ENCODE measurements at places on chromosomes 16 and 17.

GRCh38 chr17:38589462-38590114 lies 16.2 kb downstream of the SRCIN1 start:
- DNase-seq = no peak

DNA sequence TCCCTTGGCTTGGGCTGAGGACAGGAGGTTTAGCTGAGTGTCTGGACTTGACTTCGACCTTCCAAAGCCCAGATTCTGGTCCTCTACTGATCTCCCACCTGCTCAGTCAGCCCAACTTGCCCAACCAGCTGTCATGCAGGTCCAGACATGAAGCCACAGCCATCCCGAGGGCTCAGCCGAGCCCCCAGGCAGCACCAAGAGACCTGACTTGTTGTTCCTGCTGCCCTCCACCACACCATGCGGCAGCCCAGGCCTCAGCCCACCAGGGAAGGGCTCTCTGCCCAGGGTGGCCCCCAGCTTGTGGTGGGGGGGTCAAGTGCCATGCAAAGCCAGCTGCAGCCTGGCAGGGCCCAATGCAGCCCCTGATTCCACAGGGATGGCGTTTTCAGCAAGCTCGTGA lies 17.2 kb upstream of the CACNG4 start:
- no peak for DNase-seq

- no peak for DNase-seq
Observed at GRCh38 chr17:63685041-63685440, 14.9 kb downstream of the LIMD2 start.

DNA sequence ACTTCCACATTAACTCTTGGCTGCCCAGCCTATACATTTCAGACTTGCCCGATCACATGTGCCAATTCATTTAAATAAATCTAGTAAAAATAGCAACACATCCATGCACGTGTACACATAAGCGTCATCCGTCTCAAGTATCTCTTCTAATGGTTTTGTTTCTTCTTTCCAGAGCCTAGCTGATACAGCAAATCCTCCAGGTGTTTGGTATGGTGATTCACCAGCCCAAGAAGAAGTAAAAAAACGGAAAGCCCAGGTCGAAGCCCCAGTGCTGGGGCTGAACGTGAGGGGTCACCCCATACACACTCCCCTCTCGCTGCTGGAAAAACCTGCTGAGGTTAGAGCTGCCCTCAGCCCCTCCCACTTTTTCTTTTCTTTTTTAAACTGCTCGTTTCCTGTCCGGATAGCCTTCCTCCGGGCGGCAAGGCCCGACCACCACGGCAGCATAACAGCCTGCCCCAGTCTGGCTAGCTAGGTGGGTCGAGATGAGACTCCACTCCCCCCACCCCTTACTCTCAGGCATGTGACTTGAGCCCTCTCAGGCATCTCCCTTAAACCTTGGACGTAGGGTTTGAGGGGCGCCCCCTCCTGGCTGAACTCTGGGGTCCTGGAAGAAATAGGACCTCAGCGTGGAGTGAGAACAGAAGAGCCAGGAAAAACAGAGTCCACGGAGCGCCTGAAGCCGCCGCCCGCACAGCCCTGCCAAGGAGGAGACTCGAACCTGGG lies 13.9 kb upstream of the OR1F1 start:
- no peak for DNase-seq

- no peak for DNase-seq
Observed at GRCh38 chr16:27293343-27293742, 20.4 kb upstream of the IL4R start.

DNA sequence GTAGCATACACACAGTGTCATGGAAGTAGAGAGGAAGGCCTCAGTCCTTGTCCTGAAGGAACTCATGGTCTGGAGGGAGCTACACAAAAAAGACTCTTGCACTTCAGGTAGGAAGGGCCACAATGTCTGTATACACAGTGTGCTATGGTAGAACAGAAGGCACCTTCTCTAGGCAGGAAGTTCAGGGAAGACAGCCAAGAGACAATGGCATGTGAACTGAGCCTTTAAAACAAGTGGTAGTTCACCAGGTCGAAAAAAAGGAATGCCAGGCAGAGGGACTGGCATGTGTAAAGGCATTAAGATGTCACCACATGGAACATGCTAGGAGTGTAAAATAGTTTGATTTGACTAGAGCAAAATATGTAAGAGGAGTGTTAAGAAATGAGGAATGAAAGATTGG lies 9.7 kb downstream of the GNAO1 start:
- DNase-seq = no peak

DNA sequence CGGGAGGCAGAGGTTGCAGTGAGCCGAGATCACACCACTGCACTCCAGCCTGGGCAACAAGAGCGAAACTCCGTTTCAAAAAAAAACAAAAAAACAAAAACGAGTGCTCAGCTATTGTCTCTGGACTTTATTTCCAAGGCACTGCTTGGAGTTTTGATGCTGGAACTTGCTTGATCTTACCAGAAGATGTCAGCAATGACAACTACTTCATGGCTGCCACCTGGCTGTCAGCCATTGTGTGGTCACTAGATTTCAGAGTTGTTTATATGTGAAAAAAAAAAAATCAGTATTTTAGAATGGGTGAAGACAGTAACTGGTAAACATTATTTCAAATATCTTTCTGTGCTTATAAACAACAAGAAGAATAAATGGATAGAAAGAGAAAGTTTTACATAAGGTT lies 26.3 kb upstream of the OR4D1 start:
- DNase-seq = no peak

GRCh38 chr17:41449008-41449407 lies 8.2 kb upstream of the KRT38 start:
- no peak for DNase-seq

- DNase-seq = no peak
Observed at GRCh38 chr17:42782166-42783061, 2.0 kb downstream of the WNK4 start.

DNA sequence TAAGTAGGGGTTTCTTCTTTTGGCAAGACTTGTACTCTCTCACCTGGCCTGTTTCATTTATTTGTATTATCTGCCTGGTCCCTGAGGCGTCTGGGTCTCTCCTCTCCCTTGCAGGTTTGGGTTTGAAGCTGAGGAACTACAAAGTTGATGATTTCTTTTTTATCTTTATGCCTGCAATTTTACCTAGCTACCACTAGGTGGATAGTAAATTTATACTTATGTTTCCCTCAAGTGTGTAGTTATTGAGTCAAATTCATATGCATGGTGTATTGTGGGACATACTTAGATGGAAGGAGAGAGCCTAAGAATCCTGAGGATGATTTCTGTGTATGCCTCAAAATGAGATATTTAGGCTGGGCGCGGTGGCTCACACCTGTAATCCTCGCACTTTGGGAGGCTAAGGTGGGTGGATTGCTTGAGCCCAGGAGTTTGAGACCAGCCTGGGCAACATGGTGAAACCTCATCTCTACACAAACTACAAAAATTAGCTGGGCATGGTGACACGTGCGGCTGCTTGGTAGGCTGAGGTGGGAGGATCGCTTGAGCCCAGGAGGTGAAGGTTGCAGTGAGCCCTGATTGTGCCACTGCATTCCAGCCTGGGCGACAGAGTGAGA lies 13.6 kb downstream of the TMEM98 start:
- DNase-seq = no peak

- DNase-seq = peak; percentile 14
Observed at GRCh38 chr16:53549970-53550690, 47.1 kb upstream of the AKTIP start.

DNA sequence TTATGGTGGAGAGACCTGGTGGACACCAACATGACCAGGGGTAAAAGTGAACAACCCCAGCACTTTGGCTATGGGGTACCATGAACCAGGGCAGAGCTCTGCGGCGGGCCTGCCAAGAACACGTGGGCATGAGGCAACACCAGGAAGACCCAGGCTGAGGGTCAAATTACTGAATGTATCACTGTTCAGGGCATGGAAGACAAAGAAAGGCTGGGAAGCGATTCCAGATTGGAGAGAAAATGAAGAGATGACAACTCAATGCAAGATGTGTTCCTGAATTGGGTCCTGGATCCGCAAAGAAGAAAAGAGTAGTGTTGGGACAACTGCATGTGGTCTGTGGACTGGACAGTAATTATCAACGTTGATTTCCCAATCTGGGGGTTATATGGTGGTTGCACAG lies 19.8 kb downstream of the SPHK1 start:
- DNase-seq = no peak

DNA sequence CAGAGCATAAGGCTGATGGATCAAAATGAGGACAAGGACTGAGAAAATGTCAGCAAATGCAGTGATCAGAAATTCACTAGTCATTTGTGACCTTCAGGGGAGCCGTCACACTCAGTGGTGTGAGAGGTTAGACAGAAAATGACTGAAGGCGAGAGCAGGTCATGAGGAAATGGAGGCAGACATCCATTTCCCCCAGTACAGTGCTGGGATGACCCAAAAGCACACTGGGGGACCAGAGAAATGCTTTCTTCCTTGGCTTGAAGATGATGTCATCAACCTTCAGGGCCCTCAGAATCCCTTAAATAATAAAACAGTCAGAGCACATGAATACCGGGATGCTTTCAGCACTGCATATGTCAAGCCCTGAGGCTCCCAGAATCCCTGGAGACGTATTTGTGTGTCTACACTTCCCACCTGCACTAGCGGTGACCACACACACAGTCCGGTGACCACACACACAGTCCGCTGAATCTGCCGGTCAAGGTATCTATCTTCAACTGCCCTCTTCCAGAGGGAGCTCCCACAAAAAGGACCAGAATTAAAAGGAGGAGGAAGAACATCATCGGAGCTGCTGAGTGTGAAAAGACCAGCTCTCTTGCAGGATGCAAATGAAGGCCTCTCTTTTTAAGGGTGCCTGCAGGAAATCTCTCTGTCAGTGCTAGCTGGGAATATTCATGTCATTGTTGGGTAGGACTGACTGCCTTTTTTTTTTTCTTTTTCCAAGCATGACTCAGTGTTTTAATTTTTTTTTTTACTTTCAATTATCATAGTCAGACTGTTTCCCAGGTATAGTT lies 8.2 kb downstream of the UBE2O start:
- DNase-seq = no peak

GRCh38 chr16:4805231-4805630 lies 2.8 kb upstream of the ROGDI start:
- DNase-seq = no peak

- DNase-seq = no peak
Observed at GRCh38 chr16:84955427-84955826, 55.9 kb downstream of the ZDHHC7 start.

DNA sequence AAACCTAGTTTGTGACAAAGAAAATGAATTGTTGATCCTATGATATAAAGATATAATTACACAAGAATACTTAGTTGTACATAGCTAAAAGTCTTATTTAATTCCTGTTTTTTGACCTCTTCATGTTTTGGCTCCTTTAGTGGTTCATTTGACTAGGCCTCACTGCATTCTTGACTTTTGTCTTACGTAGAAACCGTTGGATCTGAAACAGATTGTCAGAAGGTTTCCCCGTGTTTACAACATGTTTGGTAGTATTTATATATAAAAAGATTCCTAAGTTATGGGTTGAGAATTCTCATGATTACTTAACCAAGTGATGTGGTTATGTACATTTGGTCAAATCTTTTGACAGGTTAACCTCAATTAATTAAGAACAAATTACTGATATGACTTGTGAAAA lies 162.8 kb downstream of the BCAS3 start:
- DNase-seq = no peak

DNA sequence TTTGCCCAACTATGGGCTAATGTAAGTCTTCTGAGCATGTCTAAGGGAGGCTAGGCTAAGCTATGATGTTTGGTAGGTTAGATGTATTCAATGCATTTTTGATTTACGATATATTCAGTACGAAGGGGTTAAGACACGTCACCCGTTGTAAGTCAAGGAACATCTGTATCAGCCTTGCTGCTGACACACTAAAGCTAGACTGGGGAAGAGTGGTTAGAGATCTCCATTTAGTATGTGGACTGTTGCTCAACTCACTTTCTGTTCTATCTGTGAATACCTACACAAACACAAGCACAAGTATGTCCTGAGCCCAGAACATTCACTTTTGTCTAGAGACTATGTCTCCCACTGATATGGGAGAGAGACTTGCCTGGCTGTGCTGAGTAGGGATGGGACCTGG lies 71.5 kb downstream of the VMP1 start:
- no peak for DNase-seq

- DNase-seq = no peak
Observed at GRCh38 chr16:11797957-11798299, 870 bp upstream of the ZC3H7A start.

- no peak for DNase-seq
Observed at GRCh38 chr16:4908854-4909401, 28.0 kb downstream of the PPL start.

DNA sequence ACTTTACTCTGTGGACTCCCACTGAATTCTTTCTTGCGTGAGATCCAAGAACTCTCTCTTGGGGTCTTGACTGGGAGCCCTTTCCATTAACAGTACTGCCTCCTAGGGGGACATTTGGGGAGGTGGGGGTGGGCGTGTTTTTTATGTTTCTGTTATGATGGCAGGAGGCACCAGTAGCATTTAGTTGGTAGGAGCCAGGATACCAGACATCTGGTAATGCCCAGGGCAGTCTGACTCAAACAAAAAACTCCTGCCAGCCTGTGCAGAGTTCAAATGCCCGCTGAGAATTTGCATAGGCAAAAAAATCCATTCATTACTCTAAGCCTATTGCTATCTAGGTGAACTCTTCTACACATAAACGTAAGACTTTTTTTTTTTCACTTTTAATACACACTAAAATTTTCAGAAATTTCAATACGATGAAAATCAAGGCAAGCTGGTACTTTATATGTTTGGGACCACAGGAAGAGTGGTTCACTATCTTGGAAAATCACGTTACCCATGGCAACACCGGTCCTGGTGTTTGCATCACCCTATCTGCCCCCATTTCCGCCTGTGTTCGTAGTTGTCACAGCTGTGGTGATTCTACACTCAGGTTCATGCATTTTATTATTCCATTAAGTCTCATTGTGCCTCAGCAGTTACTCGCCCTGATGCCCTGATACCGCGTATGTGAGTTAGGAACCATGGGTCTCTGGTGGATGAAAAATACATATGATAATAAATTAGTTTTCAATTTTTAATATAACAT lies 121.1 kb upstream of the XYLT1 start:
- DNase-seq = no peak

DNA sequence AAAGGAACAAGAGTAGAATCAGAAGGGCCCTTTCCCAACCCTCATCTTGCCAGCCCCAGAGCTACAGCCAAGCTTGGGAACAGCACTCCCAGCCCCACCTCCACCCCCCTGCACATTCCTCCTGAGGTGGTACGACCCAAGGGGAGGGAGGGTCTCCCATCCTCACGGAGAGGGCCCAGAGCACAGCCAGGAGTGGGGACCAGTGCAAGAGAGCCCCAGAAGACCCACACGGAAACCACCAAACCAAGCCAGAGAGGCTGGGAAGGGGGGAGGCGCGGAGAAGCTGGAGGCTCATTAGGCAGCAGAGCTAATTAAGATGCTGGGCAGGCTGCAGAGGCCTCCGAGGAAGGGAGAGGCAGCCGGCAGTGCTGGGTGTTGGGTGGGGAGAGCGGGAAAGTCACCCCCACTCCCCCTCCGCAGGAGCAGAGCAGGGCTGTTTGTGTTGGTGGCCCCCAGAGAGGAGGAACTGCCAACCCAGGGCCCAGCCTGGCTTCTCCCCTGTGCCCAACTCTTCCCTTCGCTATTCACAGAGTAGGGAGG lies 2.4 kb downstream of the CACNB1 start:
- DNase-seq = no peak

GRCh38 chr16:67726106-67727034 lies 7.3 kb upstream of the GFOD2 start:
- no peak for DNase-seq
